ENCODE measurements at places on chromosomes 7 and 10.

DNA sequence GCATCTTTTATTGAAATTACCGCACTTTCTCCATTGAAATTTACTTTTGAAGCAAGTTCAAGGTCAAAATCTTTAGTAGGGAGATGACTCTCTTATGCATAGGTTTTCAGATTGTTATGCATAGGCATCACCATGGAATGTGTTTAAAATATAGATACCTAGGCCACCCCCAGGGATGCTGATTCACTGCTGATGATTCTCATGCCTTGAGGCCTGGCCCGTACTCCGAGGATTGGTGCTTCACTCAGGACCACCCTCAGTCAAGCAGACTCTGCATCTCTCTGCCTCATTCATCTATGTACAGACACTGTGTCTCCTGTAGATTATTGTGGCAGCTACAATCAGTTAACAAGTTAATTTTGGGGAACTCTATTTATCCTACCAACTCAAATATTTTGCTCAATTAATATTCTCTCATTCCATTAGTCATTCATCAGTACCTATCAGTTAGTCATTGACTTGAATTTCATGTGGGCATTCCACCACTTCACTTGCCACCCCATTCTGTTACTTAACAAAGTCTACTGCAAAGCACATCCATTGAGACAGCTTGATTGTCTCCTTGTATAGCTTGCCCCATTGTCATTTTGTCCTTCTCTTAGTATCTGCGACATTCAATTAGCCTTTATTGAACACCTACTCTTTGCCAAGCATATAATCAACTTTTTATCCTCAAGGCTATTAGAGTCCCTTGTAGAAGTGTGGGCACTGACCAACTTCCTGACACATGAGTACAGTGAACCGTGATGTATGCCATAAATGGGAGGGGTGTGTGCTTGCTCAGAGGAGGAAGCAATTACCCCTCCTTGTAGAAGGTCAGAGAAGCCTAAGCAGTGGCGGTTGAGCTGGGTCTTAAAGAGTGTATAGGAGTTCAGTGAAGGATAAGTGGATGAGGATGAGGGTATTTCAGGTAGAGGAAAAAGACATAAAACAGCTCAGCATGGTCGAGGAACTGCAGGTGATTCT lies 255.6 kb upstream of the BMPER start:
- no peak for DNase-seq

GRCh38 chr7:36127075-36127740 lies 25.8 kb upstream of the EEPD1 start:
- DNase-seq = no peak

- DNase-seq = no peak
These were observed 138.2 kb downstream of the C10orf105 start for GRCh38 chr10:71581376-71581775.

- DNase-seq = no peak
These were observed 314.1 kb upstream of the C7orf33 start for GRCh38 chr7:148276314-148277041.

DNA sequence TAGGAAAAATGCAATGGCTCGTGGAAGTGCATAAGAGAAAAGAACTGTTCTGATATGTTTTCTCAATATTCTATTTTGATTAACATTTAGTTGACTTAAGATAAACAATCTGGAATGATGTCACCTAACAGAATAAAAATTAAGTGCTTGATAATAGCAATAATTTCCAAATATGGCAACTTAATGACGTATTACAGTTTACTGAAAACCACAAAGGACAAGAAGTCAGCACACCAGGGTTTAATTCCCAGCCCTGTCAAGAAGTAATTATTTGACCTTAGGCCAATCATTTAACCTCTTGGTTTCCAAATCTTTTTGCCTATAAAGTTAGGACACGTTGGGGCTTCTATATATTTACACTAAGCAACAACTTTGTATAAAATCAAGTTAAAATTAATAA lies 95.7 kb downstream of the CABCOCO1 start:
- no peak for DNase-seq

DNA sequence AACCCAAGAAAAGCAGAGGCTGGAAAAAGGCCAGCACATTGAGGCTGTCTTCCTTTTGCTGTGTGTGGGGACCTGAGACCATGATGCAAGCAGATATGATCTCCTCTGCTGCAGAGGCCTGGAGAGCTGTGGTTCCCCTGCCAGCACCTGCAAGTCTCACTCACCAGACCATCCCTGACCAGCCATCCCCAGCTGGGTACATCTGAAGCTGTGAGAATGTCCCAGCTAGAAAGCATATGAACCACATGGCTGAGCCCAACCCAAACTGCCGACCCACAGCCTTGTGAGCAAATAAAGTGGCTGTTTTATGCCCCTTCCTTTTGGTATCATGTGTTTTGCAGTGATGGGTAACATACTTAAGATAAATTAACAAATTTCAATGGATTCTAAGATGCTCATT lies 114.9 kb downstream of the DYNC2I1 start:
- DNase-seq = no peak

DNA sequence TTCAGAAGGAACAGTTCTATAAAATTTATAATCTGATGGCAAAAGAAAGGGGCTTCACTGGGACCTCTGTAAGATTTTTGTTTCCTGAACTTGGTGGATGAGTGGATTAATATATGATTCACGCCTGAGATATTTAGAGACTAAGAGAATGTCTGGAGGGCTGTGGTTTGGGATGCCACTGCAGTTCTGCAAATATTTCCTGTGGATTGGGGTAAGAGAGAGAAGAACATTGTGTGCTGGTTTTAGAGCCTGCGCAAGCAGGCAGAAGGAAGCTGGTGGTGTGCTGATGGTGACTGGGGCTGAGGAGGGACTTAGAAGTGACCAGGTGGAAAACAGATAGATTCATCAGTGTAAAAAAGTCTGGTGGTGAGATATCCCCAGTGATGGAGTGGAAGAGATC lies 87.0 kb downstream of the SUGCT start:
- peak; percentile 70 for DNase-seq

DNA sequence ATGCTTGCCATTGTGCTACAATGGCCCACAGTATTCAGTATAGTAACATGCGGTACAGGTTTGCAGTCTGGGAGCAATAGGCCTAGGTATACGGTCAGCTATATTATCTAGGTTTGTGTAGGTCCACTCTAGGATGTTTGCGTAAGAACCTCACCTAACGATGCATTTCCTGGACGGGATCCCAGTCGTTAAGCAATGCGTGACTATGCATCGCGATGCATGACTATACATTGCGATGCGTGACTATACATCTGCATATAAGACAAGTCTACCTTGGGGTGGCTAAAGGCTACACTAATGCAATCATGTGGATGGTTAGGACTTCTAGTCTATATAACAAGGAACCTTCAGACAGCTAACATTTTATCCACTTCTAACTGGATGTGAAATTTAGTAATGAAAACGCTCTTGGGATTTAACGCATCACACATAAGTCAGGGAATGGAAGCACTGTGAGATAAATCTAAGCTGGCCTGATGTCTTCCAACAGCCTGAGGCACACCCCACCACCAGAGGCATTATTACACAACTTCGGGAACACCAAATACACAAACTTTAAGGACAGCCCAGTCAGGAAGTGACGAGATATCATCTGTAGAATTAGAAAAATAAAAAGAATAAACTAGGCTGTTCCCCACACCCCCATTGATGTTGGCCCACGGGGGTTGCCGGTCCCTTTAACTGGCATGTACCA lies 9.2 kb downstream of the GNA12 start:
- no peak for DNase-seq

DNA sequence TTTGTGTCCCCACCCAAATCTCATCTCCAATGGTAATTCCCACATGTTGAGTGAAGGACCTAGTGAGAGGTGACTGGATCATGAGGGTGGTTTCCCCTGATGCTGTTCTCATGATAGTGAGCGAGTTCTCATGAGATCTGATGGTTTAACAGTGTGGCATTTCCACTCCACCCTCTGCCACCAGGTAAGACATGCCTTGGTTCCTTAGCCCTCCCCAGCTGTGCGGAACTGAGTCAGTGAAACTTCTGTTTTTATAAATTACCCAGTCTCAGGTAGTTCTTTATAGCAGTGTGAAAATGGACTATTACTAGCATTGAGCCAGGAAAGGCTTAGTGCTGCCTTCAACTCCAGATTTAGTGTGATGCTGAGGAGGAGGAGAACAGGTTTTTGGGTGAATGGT lies 222.2 kb downstream of the ADRA2A start:
- DNase-seq = no peak

GRCh38 chr10:6465854-6466601 lies 114.0 kb downstream of the PRKCQ start:
- no peak for DNase-seq

DNA sequence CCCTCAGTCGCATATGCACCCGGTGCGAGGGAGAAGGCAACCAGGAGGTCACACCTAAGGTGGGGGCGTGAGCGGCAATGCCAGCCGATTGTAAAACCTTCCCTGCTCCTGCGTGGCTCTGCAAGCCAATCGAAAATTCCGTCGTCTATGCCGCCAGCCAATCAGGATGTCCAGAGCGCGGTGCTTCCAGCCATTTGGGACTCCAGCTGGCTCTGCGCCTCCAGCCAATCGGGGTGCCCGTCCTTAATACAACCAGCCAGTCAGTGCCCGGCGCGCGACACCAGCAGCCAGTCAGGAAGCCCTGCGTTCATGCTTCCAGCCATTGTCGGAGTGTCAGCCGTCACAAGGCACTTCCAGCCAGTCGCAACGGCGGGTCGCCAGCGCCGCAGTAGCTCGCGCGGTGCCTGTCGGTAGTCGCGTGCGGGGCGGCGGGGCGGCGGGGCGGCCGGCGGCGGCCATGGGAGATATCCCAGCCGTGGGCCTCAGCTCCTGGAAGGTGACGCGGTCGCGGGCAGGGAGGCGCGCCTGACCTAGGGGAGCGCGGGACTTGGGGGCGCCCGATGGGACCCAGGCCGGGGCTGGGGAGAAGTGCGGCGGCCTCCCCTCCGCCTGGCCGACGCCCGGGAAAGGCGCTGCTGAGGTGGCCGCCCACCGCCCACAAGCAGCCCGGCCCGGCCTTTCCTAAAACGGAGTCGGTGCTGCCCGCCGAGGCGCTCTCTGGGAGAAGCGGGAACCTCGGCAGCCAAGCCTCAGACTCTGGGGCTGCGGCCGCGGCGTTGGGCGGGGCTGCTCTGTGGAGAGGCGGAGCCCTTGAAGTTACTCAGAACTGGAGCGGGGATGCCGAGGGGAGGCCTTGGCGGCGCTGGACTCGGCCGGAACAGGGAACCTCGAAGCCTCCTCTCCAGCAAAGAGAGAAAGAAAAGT lies at the start of gene AKR1E2:
Gene AKR1E2 (plus strand): TSS at position 340 of the 924 bp plus-strand sequence. CDS start 118 bp downstream, at position 458.
- DNase-seq = peak; percentile 51

DNA sequence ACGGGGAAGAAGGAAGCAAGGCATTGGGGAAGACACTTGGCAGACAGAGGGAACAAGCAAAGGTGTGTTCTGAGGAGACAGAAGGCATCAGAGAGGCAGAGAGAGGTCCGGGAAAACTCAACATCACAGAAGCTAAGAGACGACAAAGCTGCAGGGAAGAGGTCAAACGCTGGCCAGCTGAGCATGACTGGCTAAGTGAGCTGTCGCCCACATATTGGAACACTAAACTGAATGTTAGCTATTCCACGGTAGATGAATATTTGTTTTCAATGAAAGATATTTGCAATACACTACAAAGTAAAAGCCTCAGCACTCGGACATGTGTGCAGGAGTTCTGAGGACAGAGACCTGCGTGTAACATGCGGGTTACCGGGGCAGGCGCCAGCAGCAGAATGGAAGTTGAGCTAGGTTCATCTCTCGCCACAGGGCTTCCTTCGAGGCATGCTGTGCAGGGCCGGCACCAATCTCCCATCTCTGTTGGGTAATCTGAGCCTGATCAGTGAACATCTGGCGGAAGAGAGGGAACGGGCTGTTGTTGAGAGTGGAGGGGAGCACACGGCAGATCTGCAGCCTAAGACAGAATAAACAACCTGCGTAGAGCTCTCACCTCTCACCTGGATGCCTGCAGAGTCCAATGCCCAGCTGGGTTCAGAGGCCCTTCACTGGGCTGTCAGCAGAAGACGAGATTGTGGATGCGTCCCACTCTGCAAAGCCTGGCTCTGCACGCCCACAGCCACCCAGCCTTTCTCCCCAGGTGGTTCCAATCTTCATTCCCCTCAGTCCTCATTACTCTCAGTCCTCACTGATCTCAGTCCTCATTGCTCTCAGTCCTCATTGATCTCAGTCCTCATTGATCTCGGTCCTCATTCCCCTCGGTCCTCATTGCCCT lies 35.9 kb downstream of the INSIG1 start:
- no peak for DNase-seq

- no peak for DNase-seq
These were observed 15.2 kb upstream of the C10orf53 start for GRCh38 chr10:49664006-49664841.

DNA sequence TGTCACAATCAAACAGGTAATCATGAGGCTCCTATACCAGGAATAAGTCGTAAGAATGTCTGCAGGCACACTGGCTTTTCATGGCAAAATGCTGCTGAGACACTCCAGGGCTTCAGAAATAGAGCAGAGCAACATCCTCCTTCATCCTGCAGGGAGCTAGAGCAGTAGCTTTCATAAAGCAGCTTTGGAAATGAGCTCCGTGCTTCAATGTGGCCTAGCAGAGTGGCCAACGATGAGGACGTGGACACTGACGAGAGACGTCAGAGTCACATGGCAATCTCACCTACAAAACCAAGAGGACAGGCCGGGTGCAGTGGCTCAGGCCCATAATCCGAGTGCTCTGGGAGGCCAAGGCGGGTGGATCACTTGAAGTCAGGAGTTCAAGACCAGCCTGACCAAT lies 9.8 kb downstream of the COBL start:
- DNase-seq = no peak

GRCh38 chr7:89247207-89247606 lies 451.7 kb upstream of the TEX47 start:
- DNase-seq = no peak

DNA sequence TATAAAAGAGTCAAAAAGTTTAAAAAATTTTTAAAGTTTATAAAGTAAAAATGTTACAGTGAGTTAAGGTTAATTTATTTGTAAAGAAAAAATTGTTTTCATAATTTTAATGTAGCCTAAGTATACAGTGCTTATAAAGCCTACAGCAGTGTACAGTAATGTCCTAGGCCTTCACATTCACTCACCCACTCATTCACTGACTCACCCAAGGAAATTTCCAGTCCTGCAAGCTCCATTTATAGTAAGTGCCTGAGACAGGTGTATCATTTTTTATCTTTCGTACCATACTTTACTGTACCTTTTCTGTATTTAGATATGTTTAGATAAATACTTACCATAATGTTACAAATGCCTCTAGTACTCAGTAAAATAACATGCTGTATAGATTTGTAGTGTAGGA lies 269.7 kb upstream of the PHF14 start:
- DNase-seq = no peak

DNA sequence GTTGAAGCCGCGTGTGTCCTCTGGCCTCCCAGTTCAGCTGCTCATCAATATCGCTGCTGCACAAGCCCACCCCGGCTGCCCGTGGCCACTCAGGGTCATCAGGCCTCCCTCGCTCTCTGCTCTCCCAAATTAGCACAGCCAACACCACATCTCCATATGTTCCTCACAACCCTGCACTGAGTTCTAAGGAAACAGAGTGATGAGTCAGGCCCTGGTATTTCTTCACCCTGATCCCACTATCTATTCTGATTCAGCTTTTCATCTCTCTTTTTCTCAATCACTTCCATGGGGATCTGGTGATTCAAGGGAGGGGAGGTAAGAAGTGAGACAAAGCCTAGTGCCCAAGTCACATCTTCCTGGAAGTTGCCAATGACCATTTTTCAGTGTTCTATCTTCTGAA lies 23.8 kb downstream of the CYTH3 start:
- DNase-seq = peak; percentile 50

- no peak for DNase-seq
These were observed 10.5 kb upstream of the GRID1 start for GRCh38 chr10:86376852-86377796.

- no peak for DNase-seq
These were observed 60.4 kb downstream of the LRRC17 start for GRCh38 chr7:102973096-102973802.
